CD4-positive, alpha-beta T cell treated with Interleukin-15 for 1 hour (primary cell): ENCODE measurements at places on chromosomes 6 and 20.

- no peak for DNase-seq
These were observed 59.5 kb downstream of the SAMD3 start for GRCh38 chr6:130163266-130163665.

DNA sequence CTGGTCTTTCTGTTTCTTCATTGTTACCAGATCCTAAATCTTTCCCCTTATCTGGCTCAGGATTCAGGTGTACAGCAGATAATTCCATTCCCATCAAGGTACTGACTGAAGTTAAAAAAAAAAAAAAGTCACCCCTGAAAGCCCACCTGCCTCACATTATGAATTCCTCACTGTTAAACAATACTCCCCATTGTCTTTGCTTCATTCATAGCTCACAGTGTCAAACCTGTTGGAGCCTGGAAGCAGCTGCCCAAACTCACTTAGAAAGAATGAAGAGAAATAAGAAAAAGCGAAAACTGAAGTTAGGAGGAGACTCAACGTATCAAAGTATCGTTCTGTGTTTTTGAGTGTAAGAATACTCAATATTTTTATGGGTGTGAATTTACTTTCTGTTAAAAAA lies 1.8 kb upstream of the DCBLD1 start:
- no peak for DNase-seq

DNA sequence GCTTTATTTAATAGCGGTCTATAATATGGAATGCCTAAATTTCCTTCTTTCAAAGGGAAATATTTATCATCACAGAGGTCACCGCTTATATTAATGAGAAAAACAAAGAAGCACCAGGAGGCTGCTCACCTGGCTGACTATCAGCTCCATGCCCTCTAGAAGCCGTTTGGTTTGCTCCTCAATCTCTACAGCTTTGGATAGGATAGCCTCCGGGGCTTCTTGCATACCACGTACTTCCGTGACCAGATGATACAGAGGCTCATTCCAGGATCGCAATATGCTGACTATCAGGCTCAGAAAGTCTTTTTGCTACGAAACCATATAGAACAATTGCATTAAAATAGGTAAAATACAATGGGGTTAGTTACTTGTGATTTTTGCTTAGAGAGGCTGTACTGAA lies 6.8 kb downstream of the PRL start:
- DNase-seq, result no peak

- no peak for DNase-seq
These were observed 169.5 kb downstream of the SLC24A3 start for GRCh38 chr20:19381947-19382346.

DNA sequence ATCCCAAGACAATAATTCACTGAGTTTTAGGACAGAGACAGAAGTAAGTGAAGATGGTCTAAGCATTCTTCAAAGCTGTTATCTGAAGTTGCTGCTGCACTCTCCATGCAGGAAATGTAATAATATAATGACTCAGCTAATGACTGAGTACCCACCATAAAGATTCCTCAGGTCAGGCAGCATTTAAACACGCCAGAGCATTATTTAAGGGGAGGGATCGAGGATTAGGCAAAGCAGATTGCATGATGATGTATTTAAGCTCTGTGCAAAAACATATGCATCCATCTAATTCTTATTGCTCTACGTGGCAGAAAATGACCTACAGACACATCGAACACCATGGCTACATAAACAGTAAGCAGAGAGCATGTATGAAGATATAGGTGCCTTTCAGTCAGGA lies 216.4 kb downstream of the UNC5CL start:
- no peak for DNase-seq

- DNase-seq, result no peak
These were observed 156.1 kb upstream of the LRFN2 start for GRCh38 chr6:40743226-40743625.
